Natural killer cell treated with Interleukin-12 subunit alpha and Interleukin-12 subunit beta and Interleukin-15 and Interleukin-18, amount 100 ng/mL, for 72 hours (primary cell): ENCODE measurements at places on chromosomes 7 and 10. TPM values are rescaled to one million over a fixed set of nuclear protein-coding genes. Genes with fewer than 3 reads are reported as not detected.

CNTNAP2 gene
- not detected for total RNA-seq

GNAT3 gene
- total RNA-seq, result not detected

DNA sequence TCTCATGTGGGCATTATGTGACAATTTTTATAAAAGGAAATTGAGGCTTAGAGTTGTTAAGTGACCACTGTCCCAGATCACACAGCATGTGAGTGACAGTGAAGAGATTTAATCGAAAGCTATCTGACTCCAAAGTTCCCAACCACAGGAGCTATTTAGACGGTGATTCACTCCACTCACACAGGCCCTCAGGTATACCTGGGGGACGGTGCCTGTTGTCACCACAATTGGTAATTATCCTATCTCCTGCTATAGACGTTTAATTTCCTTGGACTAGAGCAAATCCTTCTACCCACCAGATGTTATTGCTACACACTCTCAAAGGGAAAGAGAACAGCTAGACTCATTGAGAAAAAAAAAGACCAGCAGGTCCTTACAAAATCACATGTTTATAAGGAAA is 145.5 kb downstream of the KLF6 start:
- DNase-seq, result no peak
- peaks cover 7% of the 10 kb centered on the region for H3K4me1 ChIP-seq
- no peaks in the 10 kb centered on the region for H3K36me3 ChIP-seq
- H3K4me3 ChIP-seq, result no peak overlapping the region

- H3K27ac ChIP-seq, result no peak overlapping the region
- no peak for DNase-seq
- H3K27me3 ChIP-seq, result no peaks in the 10 kb centered on the region
- no peaks in the 10 kb centered on the region for H3K36me3 ChIP-seq
- no peaks in the 10 kb centered on the region for H3K4me1 ChIP-seq
Observed at GRCh38 chr7:64619705-64620104, 46.2 kb upstream of the ZNF107 start.

GRCh38 chr10:35774109-35774508 is 132.0 kb upstream of the FZD8 start:
- peaks cover 3% of the 10 kb centered on the region for H3K4me1 ChIP-seq
- H3K27ac ChIP-seq, result no peak overlapping the region
- H3K27me3 ChIP-seq, result no peaks in the 10 kb centered on the region
- H3K36me3 ChIP-seq, result no peaks in the 10 kb centered on the region

- H3K27ac ChIP-seq, result no peak overlapping the region
- H3K27me3 ChIP-seq, result no peaks in the 10 kb centered on the region
- H3K4me1 ChIP-seq, result no peaks in the 10 kb centered on the region
- DNase-seq, result no peak
- H3K4me3 ChIP-seq, result no peak overlapping the region
Observed at GRCh38 chr10:48418189-48418788, 111.8 kb downstream of the MAPK8 start.
